AG08395 (cell line): ENCODE measurements at places on chromosomes 12 and 14.
A peak's percentile ranks its signal among the peaks of the same experiment; 100 is the strongest.

DNA sequence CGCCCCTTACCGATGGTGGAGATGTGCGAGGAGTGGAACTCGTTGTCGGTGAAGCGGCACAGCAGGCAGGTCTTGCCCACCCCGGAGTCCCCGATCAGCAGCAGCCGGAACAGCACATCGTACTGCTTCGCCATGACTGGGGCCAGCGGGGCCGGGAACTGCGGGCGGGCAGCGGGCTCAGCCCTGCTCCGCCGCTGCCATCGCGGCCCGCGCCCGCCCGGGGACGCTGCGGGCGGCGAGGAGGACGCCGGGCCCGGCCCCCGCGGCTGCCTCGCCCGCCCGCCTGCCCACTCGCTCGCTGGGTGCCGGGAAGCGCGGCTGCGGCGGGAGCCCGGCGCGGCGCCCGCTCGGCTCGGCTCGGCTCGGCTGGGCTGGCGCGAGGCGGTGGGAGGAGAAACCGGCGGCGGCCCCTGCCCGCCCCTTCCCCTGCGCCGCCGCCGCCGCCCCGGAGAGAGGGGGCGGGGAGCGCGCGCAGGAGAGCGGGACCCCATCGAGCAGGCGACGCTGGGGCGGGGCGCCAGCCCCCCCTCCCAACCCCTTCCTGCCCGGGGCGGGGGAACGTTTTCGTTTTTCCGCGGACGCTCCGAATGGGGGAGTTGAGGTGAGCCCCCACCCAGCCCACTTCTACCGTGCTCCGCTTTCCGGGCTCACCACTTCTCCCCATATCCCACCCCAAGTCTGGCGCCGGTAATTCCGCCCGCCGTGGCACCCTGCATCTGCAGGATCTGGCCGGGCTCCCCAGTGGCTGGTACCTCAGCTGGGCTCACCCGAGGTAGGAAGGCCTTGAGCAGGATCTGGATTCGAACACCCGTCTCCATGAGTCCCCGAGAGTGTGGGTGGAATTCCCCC, at the start of gene RAB15:
TSS of gene RAB15 (minus strand) at position 394 of the 849 bp plus-strand sequence. CDS start at position 134, 260 bp downstream.
- DNase-seq: peak; percentile 64

DNA sequence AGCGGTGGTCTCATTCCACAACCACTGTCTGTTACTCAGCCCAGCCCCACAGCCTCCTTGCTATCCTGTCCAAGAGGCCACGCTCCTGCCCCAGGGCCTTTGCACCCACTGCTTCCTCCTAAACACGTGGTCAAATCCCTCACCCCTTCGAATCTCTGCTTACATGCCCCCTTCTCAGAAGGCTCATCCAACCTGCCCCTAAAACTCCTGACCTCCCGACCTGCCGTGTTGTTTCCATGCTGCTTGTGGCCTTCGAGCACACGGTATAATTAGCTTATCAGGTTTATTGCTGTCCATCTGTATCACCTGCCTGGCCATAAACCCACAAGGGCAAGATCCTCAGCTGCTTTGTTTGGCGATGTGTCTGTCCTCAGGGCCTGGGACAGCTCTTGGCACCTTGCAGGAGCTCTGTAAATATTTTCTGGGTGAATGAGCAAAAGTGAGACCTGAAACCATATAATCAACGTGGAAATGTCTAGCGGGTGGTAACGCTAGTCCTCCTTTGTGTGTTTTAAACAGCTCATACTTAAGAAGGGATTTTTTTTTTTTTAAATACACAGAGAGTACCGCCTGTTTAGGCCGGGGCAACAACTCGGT, 36.0 kb downstream of the SCARB1 start:
- no peak for DNase-seq

DNA sequence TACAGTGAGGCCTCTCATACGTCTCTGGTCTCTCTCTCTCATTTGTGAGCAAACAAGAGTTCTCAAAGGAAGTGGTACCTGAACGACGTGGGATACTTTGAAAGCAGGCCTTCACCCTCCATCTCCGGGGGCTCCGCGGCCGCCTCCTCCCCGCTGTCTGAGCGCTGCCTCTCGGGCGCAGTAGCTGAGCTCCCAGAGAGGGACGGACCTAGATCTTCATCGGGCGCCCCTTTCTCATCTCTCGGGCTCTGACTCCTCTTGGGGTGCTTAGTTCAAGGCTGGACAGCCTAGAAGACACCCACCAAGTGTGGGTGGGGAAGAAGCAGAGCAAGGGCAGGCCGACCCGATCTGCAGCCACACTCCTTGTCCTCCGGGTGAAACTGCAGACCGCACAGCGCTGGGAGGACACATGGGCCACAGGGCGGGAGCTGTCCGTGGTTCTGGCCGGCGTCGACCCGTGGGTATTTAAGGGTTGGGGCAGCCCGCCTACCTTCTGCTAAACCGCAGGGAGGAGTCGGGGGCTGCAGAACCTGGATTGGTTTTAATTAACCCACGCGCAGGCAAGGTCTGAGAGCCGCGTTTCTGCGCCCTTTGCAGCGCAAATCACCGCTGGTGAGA, 92.7 kb downstream of the PAH start:
- peak; percentile 52 for DNase-seq

DNA sequence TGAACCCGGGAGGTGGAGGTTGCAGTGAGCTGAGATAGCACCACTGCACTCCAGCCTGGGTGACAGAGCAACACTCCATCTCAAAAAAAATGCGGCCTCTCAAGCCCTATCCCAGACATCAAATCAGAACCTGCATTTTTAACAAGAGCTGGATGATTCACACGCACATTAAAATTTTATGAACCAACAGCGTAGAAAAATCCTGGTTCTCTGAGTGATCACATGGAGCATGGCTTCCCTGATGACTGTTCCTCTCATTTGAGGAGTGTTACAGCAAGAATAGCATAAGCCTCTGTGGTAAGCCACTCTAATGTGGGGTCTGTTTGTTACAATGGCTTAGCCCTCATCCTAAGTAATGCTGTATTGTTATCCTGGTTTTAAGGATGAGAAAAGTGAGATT, 163.6 kb downstream of the BRMS1L start:
- DNase-seq: no peak

DNA sequence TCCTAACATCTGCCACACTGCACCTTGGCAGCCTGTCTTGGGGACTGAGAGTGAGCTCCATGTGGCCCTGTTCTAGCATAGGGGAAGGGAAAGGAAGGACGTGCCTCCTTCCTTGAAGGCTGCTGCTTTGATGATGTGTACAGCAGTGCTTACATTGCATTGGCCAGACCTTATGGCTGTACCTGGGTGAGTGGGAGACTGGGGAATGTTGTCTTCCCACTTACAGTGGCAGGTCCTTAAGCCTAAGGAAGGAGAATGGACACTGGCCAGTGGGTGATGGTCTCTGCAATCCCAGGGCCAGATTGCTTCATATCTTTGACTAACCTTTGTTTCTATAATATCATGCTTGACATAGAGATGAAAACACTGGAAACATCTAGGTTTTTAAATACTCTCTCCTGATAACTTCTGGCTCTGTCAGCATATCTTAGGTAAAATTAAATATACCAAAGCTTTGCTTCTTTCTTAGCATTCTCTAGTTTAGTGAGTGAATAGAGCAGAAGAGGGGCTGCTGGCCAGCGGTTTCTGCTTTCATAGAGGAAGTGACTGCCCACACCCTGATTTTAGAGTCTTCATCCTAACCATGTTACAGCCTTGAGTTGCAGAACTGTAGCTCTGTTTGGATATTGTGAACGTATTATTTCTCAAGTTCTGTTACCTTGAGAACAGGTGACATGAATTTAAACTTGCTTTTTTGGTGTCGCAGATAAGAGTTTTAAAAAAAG, 27.2 kb downstream of the KLC1 start:
- no peak for DNase-seq

GRCh38 chr12:45669093-45669492, 60.4 kb upstream of the ARID2 start:
- no peak for DNase-seq

DNA sequence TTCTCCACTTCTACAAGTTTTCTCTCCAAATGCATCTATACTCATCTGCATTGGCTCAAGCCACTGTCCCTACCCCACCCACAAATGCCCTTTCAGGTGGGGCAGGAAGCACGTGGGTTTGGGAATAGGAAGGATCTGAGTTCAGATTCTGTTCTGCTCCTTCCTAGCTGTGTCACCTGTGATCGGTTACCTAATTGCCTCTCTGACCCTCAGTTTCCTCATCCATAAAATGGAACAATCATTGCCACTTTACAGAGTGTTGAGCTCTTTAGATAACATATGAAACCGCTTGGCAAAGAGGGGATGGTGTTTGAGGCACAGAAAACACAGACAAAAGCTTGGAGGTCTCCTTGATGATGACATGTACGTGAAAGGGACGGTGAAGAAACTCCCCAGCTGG, 34.5 kb downstream of the FOXN3 start:
- no peak for DNase-seq

DNA sequence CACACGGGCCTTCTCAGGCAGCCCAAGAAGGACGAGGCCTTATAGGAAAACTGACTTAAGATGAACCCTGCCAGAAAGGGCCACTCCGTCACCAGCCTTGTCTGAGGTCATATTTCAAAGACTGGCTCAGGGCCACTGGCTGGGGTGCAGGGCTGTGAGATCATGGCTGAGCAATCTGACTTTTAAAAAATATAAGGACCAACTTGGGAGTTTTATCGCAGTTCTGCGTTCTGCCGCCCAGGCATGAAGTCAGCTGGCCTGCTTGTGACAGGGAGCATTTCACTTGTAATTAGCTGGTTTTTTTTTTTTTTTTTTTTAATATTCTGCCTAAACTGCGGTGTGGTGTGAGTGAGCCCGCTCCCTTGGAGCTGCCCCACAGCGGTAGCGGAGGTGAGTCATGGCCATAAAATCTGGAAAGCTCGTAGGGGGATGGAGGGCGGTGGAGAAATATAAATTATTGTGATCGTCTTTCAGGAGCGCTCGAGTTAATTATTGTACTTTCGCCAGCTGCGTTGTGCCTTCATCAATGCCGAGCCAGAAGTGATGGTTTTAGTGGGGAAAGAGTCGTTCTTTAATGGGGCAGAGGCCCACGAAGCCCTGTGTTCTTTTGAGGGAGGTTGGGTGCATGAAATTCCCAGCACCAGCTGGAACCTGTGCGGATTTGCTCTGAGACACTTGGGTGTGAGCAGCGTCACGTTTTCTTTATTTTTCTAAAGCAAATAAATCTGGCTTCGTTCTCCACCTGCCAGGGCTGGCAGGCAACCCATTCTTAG, 231.9 kb downstream of the C12orf75 start:
- peak; percentile 82 for DNase-seq

DNA sequence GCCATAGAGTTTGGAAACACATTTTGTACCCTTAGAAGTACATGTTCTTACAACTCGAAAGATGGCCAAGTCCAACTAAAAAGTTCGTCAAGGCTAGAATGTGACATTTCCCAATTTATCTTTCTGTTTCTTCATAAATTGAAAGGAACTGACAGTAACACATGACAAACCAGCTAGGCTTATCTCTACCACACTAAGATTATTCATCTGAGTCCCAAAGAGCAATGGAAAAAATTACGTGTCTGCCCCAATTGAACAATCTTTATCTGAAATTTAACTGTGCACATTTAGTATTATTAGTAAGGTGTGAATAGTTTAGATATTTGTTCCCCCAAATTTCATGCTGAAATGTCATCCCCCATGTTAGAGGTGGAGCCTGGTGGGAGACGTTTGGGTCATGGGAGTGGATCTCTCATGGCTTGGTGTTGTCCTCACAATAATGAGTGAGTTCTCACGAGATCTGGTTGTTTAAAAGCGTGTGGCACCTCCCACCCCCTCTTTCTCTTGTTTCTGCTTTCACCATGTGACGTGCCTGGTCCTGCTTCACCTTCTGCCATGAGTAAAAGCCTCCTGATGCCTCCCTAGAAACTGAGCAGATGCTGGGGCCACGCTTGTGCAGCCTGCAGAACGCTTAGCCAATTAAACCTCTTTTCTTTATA, 13.3 kb downstream of the CPM start:
- DNase-seq: no peak

- no peak for DNase-seq
These were observed 4.0 kb downstream of the MAPKAPK5 start for GRCh38 chr12:111846016-111846415.

- no peak for DNase-seq
These were observed 22.3 kb downstream of the BLTP3B start for GRCh38 chr12:100120355-100120754.

DNA sequence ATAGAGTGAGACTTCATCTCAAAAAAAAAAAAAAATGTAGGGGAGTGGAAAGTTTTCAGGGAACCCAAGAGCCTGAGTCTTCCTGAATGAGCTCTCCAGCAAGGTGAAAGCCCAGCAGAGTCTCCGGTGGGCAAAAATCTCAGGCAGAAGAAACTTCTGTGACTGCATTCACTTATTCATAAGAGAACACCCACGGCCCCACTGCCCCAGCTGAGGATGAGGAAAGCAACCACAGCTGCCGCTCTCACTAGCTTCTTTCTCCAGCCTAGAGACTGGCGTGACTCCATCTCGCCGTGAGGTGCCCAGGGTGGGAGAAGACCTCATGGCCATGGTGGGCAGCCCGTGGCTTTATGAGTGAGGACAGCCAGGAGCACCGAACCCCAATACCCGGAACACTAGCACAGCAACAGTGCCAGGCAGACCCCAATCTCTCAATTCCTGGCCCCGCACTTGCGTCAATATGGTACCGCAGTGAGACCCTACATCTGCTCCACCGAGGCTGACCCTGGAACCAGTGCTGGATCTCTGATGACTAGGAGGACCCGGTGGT, 29.7 kb upstream of the DYNC1H1 start:
- no peak for DNase-seq

DNA sequence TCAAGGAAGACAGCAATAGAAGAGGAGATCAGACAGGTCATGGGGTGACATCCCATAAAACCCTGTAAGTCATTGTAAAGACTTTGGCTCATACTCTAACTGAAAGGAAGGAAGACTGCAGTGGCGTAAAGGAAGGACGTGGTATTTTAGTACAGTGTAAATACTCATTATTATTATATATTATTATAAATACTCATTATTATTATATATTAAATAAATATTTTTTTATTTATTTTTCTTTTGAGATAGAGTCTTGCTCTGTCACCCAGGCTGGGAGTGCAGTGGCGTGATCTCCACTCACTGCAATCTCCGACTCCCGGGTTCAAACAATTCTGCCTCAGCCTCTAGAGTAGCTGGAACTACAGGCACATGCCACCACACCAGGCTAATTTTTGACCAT, 15.1 kb upstream of the LRP10 start:
- no peak for DNase-seq

DNA sequence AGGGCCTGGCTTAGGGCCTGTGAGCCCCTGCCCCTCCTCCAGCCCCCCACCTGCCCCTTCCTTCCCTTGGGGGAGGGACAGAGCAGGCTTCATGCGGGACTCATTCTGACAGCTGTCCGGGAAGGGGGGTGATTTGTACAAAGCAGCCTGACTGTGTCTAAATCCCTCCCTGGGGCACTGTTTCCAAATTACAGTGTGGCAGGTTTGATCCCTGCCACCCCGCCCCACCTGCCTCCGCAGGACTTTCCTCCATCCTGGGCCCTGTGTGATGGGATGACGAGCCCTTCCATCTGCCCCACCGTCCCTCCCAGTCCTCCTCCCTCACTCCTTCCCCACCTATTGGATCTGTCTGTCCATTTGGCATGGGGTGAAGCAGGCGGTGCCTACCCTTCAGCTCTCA, 363.9 kb downstream of the BCL11B start:
- DNase-seq: no peak

DNA sequence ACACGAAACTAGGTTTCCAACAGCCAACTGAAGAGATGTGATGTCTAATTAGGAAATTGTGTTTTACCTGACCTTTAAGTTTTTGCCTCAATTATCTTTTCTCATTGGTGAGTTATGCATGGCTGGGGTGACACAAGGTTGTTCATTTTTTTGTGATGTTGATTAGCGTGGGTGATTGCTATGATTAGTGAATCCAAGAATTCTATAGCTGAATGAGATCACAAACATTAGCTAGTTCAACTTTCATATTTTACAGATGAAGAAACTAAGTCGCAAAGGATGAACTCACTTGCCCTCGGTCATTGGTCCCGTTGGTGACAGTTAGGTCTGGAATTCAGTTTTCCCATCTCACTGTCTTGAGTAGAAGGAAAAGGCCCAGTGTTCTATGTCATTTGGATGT, 32.6 kb upstream of the LMNTD1 start:
- DNase-seq: no peak
